ENCODE measurements at places on chromosomes 16 and 17.
A peak's percentile ranks its signal among the peaks of the same experiment; 100 is the strongest.

GRCh38 chr17:43998552-43998951 lies 5.9 kb upstream of the NAGS start:
- no peaks in the 10 kb centered on the region for H3K4me1 ChIP-seq
- DNase-seq, result no peak
- H3K27me3 ChIP-seq, result peaks cover 12% of the 10 kb centered on the region
- H3K36me3 ChIP-seq, result no peaks in the 10 kb centered on the region
- no peak overlapping the region for H3K4me3 ChIP-seq

- no peaks in the 10 kb centered on the region for H3K27me3 ChIP-seq
- H3K4me3 ChIP-seq, result no peak overlapping the region
- DNase-seq, result no peak
- H3K36me3 ChIP-seq, result peaks cover 5% of the 10 kb centered on the region
These were observed 93.9 kb upstream of the FA2H start for GRCh38 chr16:74868501-74868900.

GRCh38 chr17:2106308-2106955 lies 51.5 kb downstream of the HIC1 start:
- H3K27me3 ChIP-seq, result no peaks in the 10 kb centered on the region
- H3K36me3 ChIP-seq, result no peaks in the 10 kb centered on the region
- DNase-seq, result no peak

GRCh38 chr16:19330841-19331397 lies 45.4 kb downstream of the CLEC19A start:
- H3K27ac ChIP-seq, result no peak overlapping the region
- no peaks in the 10 kb centered on the region for H3K4me1 ChIP-seq
- DNase-seq, result no peak
- H3K36me3 ChIP-seq, result no peaks in the 10 kb centered on the region

DNA sequence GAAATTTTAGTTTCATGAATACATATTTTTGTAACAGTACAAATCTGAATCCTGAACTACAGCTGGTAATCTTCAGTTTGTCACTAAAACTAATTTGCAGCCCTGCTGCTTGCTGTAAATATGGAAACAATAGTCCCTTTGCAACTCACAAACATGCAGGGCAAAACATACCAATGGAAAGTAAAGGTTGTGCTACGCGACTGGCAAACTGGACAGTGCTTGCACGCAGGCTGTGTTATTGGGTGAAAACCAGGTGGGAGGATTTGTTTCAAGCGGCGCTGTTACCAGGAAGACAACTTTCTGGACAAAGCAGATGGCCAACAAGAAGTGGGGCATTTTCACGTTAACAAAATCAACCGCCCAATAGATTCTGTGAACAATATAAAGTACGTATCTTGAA lies 93.5 kb downstream of the CDYL2 start:
- H3K4me1 ChIP-seq, result no peaks in the 10 kb centered on the region
- H3K36me3 ChIP-seq, result no peaks in the 10 kb centered on the region
- DNase-seq, result no peak
- no peak overlapping the region for H3K27ac ChIP-seq

GRCh38 chr17:17983376-17983775 lies 10.7 kb downstream of the DRC3 start:
- DNase-seq, result no peak
- H3K27ac ChIP-seq, result no peak overlapping the region
- no peaks in the 10 kb centered on the region for H3K27me3 ChIP-seq
- H3K4me1 ChIP-seq, result no peaks in the 10 kb centered on the region

DNA sequence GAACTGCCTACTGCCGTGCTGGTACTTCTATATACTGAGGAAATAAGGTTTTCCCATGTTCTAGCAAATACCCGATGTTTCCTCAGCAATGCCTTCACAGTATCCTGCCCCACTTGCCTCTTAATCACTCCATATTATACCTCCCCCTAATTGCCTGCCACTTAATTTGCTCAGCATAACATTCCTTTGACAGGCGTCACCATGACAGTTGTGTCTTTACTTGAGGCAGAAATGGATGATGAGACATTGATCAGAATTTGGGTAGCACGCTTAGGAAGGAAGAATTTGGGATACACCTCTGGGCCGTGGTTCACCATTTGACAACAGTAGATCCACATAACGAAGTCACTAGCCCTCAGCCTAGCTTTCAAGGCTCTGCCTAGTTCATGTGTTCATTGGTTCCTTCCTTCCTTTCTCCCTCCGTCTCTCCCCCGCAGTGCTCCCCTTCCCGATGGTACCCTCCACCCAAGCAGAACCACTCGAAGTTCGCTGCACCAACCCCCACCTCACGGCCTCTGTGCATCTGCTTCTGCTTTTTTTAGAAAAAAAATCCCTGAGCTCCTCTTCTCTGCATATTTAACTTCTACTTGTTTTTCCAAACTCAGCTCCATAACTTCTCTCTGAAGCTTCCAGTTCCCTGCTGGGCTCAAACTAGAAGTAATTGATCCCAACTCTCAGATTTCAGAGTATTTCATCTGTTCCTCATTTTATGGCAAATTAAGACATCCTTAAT lies 19.4 kb downstream of the IQCK start:
- H3K4me3 ChIP-seq, result no peak overlapping the region
- H3K36me3 ChIP-seq, result peaks cover 14% of the 10 kb centered on the region
- no peak for DNase-seq

DNA sequence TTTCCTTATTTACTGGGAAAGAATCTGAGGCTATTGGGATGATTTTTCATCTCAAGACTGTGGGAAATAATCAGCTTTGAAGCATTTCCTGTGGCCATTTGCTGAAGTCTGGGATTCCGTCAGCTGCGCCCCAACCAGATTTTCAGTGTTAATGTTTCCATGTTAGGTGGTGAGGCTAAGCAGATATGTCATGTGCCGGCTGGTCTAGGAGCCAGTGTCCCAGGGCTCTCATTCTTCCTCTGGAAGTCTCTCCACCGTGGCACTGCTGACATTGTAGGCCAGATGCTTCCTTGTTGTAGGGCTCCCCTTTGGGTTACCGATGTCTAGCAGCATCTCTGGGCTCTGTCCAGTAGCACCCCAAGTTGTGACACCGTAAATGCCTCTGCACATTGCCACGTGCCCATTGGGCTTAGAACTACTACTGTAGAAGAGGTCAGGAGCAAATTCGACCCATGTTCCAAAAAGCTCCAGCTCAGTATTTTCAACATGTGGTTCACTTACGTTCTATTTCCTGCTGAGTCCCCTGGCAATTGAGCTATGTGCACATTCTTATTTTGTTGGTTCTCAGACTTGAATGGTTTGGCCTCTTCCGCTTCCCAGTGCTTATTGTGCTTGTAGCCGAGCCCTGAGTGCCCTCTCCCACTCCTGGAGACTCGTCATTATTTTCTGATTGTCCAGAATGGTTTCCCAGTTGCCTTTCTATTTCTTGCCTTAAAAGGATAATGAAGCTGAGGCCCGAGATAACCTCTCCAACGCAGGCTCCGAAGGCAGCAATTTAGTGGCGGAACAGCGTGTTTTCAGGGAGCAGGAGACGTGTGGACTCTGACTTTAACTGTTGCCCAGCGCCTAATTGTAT lies 82.2 kb downstream of the SPECC1 start:
- H3K4me3 ChIP-seq, result no peak overlapping the region
- peaks cover 4% of the 10 kb centered on the region for H3K4me1 ChIP-seq
- no peaks in the 10 kb centered on the region for H3K27me3 ChIP-seq
- peak overlapping the region; percentile 65 for H3K27ac ChIP-seq
- DNase-seq, result no peak

- no peaks in the 10 kb centered on the region for H3K36me3 ChIP-seq
- H3K4me1 ChIP-seq, result no peaks in the 10 kb centered on the region
- no peak overlapping the region for H3K4me3 ChIP-seq
- no peak overlapping the region for H3K27ac ChIP-seq
- no peak for DNase-seq
These were observed 651.8 kb downstream of the CDH11 start for GRCh38 chr16:64469906-64470702.

DNA sequence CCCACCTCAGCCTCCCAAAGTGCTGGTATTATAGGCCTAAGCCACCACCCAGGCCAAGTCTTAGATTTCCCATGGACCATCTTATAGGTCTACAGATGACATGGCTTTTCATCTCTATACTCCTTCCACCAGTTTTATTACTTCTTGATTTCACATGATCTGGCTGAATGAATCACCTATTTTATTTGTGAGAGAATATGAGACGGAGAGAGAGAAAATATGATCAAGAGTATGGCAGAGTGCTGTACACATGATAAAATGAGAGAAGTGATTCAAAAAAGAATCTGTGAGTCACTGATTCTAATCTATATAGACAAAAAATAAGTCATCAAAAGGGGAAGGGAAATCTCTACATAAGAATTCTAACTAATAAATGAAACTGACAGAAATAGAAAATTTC lies 13.7 kb downstream of the ACSM1 start:
- H3K27ac ChIP-seq, result no peak overlapping the region
- no peaks in the 10 kb centered on the region for H3K4me1 ChIP-seq
- DNase-seq, result no peak
- H3K27me3 ChIP-seq, result no peaks in the 10 kb centered on the region
- no peaks in the 10 kb centered on the region for H3K36me3 ChIP-seq

GRCh38 chr17:42009170-42009569 lies 8.1 kb downstream of the DNAJC7 start:
- no peaks in the 10 kb centered on the region for H3K27me3 ChIP-seq
- peaks cover 42% of the 10 kb centered on the region for H3K4me1 ChIP-seq
- DNase-seq, result no peak
- H3K4me3 ChIP-seq, result no peak overlapping the region
- H3K27ac ChIP-seq, result no peak overlapping the region

- H3K36me3 ChIP-seq, result no peaks in the 10 kb centered on the region
- no peaks in the 10 kb centered on the region for H3K27me3 ChIP-seq
- H3K27ac ChIP-seq, result no peak overlapping the region
- no peak for DNase-seq
- H3K4me3 ChIP-seq, result no peak overlapping the region
- H3K4me1 ChIP-seq, result peaks cover 6% of the 10 kb centered on the region
These were observed 83.6 kb downstream of the C17orf58 start for GRCh38 chr17:67912656-67913055.

- peaks cover 17% of the 10 kb centered on the region for H3K4me1 ChIP-seq
- no peaks in the 10 kb centered on the region for H3K27me3 ChIP-seq
- H3K4me3 ChIP-seq, result no peak overlapping the region
- H3K36me3 ChIP-seq, result peaks cover 53% of the 10 kb centered on the region
- no peak overlapping the region for H3K27ac ChIP-seq
These were observed 6.5 kb downstream of the GOSR2 start for GRCh38 chr17:46929413-46929812.

GRCh38 chr17:67518876-67519275 lies 141.8 kb downstream of the PITPNC1 start:
- no peak for DNase-seq
- no peaks in the 10 kb centered on the region for H3K36me3 ChIP-seq
- H3K4me3 ChIP-seq, result no peak overlapping the region
- H3K27me3 ChIP-seq, result no peaks in the 10 kb centered on the region
- peaks cover 69% of the 10 kb centered on the region for H3K4me1 ChIP-seq

DNA sequence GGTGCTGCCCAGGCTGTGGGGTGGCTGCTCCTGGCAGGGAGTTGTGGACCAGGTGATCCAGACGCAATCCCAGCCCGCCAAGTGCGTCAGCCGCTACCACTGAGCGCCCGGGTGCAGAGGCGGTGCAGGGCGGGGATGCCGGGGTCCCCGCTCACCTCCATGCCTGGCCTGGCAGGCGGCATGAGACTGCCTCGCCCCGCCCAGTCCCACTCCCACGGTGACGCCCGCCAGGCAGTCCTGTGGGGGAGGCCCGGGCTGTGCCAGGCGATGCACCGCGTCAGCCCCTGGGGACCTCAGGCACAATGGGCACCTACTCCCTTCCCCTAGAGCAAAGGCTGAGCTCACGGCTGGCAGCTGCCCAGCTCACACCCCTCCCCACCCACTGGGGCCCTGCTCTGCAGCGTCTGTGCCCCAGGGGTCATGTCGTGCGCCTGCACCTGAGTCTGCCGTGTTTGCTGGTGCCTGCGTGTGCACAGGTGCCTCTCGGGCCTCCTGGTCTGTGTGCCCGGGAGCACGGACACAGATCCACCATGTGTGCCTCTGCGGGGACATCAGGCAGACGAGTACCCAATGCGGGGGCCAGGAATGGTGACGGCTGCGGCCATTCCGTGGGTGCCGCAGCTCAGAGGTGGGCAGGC lies 5.3 kb downstream of the RPUSD1 start:
- no peak overlapping the region for H3K4me3 ChIP-seq
- H3K27me3 ChIP-seq, result no peaks in the 10 kb centered on the region
- H3K27ac ChIP-seq, result no peak overlapping the region
- DNase-seq, result no peak

GRCh38 chr17:50181591-50182560 lies 16.1 kb downstream of the SGCA start:
- no peak for DNase-seq
- peaks cover 36% of the 10 kb centered on the region for H3K4me1 ChIP-seq
- H3K4me3 ChIP-seq, result no peak overlapping the region
- H3K36me3 ChIP-seq, result no peaks in the 10 kb centered on the region
- H3K27ac ChIP-seq, result no peak overlapping the region

- no peaks in the 10 kb centered on the region for H3K4me1 ChIP-seq
- H3K4me3 ChIP-seq, result no peak overlapping the region
- DNase-seq, result no peak
- no peaks in the 10 kb centered on the region for H3K36me3 ChIP-seq
- peak overlapping the region; percentile 63 for H3K27ac ChIP-seq
These were observed 139.0 kb downstream of the HS3ST3A1 start for GRCh38 chr17:13462673-13463124.

DNA sequence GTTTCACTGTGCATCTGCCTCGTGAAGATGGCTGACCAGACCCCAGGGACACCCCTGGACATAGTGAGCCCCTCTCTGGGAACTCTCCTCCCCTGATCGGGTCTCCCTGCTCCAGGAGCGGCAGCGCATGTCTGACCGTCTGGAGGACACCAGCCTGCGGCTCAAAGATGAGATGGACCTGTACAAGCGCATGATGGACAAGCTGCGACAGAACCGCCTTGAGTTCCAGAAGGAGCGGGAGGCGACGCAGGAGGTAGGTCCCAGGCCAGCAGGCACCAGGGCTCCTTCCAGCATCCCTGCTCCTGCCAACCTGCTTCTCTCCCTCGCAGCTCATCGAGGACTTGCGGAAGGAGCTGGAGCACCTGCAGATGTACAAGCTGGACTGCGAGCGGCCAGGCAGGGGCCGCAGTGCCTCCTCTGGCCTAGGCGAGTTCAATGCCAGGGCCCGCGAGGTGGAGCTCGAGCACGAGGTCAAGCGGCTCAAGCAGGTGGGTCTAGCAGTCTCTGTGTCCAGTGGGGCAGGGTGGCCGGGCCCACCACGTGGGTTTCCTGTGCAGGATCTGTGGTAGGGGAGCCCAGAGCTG lies 136.9 kb downstream of the RAB11FIP4 start:
- no peak overlapping the region for H3K27ac ChIP-seq
- no peaks in the 10 kb centered on the region for H3K27me3 ChIP-seq
- no peaks in the 10 kb centered on the region for H3K4me1 ChIP-seq
- DNase-seq, result peak; percentile 59
- peaks cover 93% of the 10 kb centered on the region for H3K36me3 ChIP-seq

GRCh38 chr17:17505610-17506171 lies 9.5 kb upstream of the RASD1 start:
- peak overlapping the region; percentile 55 for H3K27ac ChIP-seq
- H3K4me3 ChIP-seq, result no peak overlapping the region
- no peaks in the 10 kb centered on the region for H3K4me1 ChIP-seq
- H3K27me3 ChIP-seq, result no peaks in the 10 kb centered on the region
- peaks cover 4% of the 10 kb centered on the region for H3K36me3 ChIP-seq

- no peaks in the 10 kb centered on the region for H3K4me1 ChIP-seq
- H3K4me3 ChIP-seq, result no peak overlapping the region
- no peaks in the 10 kb centered on the region for H3K27me3 ChIP-seq
- H3K27ac ChIP-seq, result no peak overlapping the region
- DNase-seq, result no peak
These were observed 30.4 kb downstream of the CLEC19A start for GRCh38 chr16:19315889-19316433.
